Caki2 (cell line): ENCODE measurements at places on chromosomes 11 and 22. TPM values are rescaled to one million over a fixed set of nuclear protein-coding genes. Genes with fewer than 3 reads are reported as not detected.

GRCh38 chr11:111846636-111847035 lies 24.7 kb downstream of the ALG9 start:
- DNase-seq = peak; percentile 6

- DNase-seq = no peak
Measured at GRCh38 chr11:117950993-117951961, 22.1 kb upstream of the TMPRSS13 start.

SCGB1A1 gene
- total RNA-seq = not detected in 2 replicates

- no peak for DNase-seq
Measured at GRCh38 chr11:26703411-26704191, 18.3 kb downstream of the SLC5A12 start.

- no peak for DNase-seq
Measured at GRCh38 chr22:45997777-45998637, 21.0 kb upstream of the WNT7B start.

DRICH1 gene
- total RNA-seq = not detected in 2 replicates

DNA sequence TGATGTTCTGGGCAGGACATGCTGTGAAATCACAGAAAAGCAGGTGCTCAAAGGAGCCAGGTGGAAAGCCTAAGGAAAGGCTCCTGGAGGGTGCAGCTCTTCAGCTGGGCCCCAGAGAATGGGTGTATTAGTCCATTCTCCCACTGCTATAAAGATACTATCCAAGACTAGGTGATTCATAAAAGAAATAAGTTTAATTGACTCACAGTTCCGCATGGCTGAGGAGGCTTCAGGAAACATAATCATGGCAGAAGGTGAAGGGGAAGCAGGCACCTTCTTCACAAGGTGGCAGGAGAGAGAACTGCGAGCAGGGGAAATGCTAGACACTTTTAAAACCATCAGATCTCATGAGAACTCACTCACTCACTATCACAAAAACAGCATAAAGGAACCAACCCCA lies 43.1 kb upstream of the DEUP1 start:
- DNase-seq = peak; percentile 65

- DNase-seq = peak; percentile 52
Measured at GRCh38 chr22:42608823-42609361, 5.8 kb downstream of the POLDIP3 start.

- DNase-seq = no peak
Measured at GRCh38 chr11:129849447-129850130, 33.9 kb downstream of the TMEM45B start.

GRCh38 chr11:8102965-8103364 lies 22.0 kb downstream of the TUB start:
- no peak for DNase-seq

DNA sequence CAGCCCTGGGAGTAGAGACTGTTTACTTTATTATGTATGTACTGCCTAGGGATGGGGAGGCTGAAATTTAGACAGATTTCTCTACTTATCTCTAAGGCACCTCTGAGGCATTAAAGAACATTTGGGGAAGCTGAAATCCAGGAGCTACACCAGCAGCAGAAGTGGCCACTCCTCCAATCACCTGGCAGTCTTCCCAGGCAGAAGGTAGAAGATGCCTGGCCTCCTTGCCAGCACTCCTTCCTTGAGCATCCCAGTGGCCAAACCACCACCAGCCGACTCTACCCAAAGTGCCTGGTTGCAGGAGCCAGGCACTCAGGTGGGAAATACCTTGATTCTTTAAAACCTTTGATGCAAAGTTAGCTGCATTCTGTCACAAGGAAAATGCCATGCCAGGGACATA lies 1.9 kb upstream of the FAT3 start:
- no peak for DNase-seq

PDXP gene
- total RNA-seq = 51.9 and 75.8 TPM in 2 replicates

KRTAP5-1 gene
- total RNA-seq = not detected in 2 replicates

WT1 gene
- 0.64 TPM in 1 of 2 replicates, not detected in the other for total RNA-seq

RRP7A gene
- 56.6 and 77.4 TPM in 2 replicates for total RNA-seq

NOX4 gene
- total RNA-seq = not detected in 2 replicates

DNA sequence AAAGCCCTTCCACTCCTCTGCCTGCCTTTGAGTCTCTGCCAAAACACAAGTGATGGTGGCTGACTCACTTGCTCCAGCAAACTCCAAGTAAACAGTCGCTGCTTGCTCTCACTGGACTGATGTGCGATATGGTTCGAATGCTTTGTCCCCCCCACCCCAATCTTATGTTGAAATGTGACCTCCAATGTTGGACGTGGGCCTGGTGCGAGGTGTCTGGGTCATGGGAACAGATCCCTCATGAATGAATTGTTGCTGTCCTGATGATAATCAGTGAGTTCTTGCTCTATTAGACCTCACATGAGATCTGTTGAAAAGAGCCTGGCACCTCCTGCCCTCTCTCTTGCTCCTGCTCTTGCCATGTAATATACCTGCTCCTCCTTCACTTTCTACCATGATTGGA lies 747.9 kb downstream of the OPCML start:
- DNase-seq = no peak

DNA sequence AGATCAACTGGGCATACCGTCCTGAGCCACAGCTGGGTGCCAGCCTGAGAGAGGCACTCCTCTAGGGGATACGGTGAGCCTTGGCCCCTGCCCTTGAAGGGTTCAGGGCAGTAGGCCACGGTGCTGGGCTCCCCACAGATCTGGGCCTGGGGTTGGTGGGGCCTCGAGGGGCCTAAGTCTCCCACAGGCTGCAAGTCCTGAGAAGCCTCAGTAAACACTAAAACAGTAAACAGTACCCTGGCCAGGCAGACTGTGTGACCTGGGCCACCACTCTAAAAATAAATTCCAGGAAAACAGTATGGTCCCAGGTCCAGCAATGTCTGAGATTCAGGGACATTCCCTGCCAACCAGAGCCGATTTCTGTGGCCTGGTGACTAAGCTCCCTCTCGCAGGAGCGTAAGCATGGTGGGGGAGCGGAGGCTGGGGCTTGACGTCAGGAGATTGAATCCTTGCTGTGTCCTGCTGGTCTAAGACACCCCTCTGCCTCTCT lies 2.3 kb upstream of the RHOD start:
- peak; percentile 79 for DNase-seq

DNA sequence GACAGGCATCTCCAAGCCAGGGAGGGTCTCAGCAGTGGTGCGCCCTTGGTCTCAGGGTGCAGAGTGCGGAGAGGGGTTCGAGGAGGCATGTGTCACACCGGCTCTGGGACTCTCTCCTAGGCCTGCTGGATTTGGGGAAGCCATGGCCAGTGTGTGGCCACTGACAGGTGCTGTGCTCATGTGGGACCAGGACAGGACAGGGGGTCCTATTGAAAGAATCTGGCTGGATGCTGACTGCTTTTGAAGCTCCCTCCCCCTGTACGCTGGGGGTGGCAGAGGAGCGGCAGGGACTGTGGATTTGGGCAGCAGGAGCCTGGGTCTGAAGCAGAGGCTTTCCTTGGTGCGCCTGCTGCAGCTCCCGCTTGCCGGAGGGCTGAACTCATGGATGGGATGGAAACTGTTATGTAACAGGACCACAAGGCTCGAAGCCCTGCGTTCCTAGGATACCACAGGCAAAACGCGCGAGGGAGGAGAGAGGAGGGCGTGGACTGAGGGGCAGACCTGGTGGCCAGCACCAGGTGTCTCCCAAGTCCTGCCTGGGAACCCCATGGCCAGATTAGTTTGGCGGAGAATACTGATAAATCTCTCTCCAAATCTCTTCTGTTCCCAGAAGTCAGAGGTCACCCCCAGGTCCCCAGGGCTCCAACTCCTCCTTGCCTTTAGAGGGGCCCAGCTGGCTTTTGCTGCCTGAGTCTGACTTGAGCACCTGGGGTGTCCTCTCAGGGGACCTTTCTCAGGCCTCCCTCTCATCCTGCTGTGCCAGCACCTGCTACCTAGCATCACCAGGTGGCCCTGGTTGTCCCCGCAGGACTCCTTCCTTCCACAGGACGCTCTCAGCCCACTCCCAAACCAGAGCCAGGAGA lies 13.8 kb upstream of the TEF start:
- DNase-seq = no peak

GRCh38 chr11:108890482-108891105 lies 225.7 kb downstream of the DDX10 start:
- DNase-seq = no peak

BACE1 gene
- 4.5 and 7.4 TPM in 2 replicates for total RNA-seq

DNA sequence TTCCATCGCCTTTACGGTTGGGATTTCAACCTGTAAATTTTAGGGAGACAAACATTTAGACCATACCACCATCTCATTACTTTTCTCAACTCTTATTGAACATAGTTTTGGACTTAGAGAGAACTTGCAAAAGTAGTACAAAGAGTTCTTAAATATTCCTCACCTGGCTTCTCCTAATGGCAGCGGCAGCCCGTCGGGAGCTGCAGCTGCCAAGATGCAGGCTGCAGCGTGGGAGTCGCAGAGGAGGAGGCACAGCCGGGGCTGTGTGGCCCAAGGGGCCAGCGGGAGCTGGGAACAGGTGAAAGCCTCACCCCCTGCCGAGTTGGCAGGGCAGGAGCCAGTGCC lies 23.1 kb upstream of the RNASEH2C start:
- no peak for DNase-seq

MB gene
- 2.5 and 5.3 TPM in 2 replicates for total RNA-seq

- no peak for DNase-seq
Measured at GRCh38 chr22:20585639-20586402, 78.4 kb downstream of the MED15 start.

GRCh38 chr11:113387605-113388211 lies at the start of gene ANKK1:
Gene ANKK1 (plus strand): TSS chr11:113387779. CDS start chr11:113387885, 106 bp downstream.
- DNase-seq = no peak

YWHAH gene
- total RNA-seq = 142 and 169 TPM in 2 replicates

- DNase-seq = no peak
Measured at GRCh38 chr11:61976813-61977475, 9.5 kb upstream of the FTH1 start.

DNA sequence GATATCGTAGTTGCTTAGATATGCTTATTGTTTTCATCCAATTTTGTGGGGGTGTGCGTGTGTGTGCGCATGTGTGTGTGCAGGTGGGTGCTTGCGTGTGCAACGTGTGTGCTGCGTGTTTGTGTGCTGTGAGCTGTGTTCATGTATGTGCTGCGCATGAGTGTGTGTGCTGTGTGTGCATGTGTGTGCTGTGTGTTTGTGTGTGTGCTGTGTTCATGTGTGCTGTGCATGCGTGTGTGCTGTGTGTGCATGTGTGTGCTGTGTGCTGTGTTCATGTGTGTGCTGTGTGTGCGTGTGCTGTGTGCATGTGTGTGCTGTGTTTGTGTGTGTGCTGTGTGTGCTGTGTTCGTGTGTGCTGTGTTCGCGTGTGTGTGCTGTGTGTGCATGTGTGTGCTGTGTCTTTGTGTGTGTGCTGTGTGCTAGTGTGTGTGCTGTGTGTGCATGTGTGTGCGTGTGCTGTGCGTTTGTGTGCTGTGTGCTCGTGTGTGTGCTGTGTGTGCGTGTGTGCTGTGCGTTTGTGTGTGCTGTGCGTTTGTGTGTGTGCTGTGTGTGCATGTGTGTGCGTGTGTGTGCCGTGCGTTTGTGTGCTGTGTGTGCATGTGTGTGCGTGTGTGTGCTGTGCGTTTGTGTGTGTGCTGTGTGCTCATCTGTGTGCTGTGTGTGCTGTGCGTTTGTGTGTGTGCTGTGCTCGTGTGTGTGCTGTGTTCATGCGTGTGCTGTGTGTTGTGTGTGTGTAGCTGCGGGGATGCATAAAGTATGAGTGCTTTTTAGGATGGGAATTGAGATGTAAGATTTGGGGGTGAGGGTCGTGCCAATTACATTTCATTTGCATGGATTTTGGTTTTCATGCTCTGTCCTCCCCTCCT lies 7.6 kb downstream of the IGF2 start:
- DNase-seq = no peak

- DNase-seq = no peak
Measured at GRCh38 chr11:33893711-33894397, 2.0 kb upstream of the LMO2 start.

ZNF215 gene
- total RNA-seq = 1.5 and 6.3 TPM in 2 replicates

RAG2 gene
- not detected in 2 replicates for total RNA-seq

RIC3 gene
- total RNA-seq = not detected in 2 replicates

GRCh38 chr11:19239039-19239438 lies 1.7 kb downstream of the E2F8 start:
- no peak for DNase-seq

P2RY2 gene
- 0.47 TPM in 1 of 2 replicates, not detected in the other for total RNA-seq

DNA sequence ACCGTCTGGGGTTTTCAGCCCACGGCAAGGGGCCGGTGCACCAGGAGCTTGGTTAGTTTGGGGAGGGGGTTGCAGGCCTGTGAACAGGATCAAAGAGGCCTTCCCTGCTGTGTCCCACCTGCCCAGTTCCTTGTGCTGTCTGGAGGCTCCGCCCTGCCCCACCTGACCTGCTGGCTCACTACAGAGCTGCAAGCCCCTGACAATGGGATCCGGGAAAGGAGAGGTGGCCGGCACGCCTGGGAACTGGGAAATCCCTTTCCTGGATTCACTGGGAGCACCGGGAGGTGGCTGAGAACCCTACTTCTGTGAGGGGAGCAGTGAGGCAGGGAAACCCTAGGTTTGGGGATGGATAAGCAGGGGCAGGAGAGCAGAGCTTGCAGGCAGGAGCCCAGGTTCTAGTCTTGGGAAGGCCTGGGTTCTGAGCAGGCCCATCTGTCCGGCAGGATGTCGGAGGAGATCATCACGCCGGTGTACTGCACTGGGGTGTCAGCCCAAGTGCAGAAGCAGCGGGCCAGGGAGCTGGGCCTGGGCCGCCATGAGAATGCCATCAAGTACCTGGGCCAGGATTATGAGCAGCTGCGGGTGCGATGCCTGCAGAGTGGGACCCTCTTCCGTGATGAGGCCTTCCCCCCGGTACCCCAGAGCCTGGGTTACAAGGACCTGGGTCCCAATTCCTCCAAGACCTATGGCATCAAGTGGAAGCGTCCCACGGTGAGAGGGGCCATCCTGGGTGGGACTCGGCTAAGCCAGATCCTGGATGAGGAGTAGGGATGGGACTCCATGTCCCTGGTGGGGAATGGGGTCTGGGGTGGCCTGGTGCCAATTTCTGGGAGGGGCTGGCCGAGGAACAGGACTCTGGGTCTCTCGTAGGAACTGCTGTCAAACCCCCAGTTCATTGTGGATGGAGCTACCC lies 786 bp downstream of the CAPN1 start:
- DNase-seq = peak; percentile 22

- DNase-seq = no peak
Measured at GRCh38 chr11:115297330-115297729, 206.9 kb downstream of the CADM1 start.

- DNase-seq = no peak
Measured at GRCh38 chr11:2998073-2998850, 6.1 kb upstream of the NAP1L4 start.

- peak; percentile 70 for DNase-seq
Measured at GRCh38 chr11:65637794-65638419, at the start of gene SIPA1. Gene SIPA1 (plus strand): TSS chr11:65638101. CDS start chr11:65640922, 2,821 bp downstream.

GRCh38 chr22:40008726-40009291 lies 14.1 kb downstream of the FAM83F start:
- no peak for DNase-seq

DNA sequence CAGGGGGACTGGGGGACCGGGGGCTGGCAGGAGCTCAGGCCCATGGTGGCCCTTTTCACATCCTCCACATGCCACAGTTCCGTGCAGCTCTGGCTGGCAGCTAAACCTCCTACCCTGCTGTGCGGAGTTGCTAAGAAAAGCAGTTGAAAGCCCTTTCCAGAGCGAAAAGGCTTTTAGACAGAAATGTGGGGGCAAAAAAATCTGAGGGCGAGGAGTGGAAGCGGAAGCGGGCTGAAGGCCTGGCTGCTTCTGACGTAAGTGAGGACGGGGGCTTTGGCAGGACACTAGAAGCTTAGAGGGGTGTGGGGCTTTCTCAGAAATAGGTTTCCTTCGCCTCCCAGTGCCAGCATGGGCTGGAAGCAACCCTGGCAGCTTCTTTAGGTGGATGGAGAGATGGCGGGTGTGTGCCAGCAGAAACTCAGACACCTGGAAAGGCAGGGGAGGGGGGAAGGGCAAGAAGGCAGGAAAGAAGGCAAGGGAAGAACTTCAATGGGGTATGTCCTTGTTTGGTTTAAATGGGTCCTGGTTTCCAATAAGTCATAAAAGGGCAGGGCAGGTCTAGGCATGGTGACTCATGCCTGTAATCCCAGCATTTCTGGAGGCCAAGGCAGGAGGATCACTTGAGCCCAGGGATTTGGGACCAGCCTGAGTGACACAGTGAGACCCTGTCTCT lies 11.2 kb upstream of the DGKZ start:
- no peak for DNase-seq
